ENCODE measurements at places on chromosomes 12 and 14. TPM values are rescaled to one million over a fixed set of nuclear protein-coding genes. Genes with fewer than 3 reads are reported as not detected.
A peak's percentile ranks its signal among the peaks of the same experiment; 100 is the strongest.

DNA sequence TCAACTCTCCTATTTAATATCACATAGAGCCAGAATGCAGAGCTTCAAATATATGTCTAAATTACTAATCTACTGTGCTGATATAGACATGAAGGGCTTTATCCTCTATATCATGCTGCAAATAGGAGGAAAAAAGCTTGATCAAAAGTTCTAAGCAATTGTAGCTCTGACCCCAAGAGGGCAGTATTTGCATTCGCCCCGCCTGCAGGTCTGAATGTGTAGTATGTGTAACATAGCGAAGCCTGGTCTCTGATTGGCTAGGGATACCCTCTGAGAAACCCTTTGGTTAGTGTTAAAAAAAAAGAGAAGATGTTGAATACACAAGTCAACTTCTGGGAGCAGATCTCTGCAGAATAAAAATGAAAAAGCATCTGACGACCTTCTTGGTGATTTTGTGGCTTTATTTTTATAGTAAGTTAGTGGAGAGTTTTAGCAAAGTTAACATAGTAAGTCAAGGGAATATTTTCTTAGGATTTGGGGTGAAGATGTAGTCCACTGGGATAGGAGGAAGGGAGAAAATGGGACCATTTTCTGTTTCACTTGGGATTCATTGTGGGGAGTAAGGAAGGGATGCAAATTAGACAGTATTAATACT, 151.6 kb upstream of the OR4E1 start:
- DNase-seq, result no peak

CDCA3 gene
- total RNA-seq, result 0.42 TPM

DNA sequence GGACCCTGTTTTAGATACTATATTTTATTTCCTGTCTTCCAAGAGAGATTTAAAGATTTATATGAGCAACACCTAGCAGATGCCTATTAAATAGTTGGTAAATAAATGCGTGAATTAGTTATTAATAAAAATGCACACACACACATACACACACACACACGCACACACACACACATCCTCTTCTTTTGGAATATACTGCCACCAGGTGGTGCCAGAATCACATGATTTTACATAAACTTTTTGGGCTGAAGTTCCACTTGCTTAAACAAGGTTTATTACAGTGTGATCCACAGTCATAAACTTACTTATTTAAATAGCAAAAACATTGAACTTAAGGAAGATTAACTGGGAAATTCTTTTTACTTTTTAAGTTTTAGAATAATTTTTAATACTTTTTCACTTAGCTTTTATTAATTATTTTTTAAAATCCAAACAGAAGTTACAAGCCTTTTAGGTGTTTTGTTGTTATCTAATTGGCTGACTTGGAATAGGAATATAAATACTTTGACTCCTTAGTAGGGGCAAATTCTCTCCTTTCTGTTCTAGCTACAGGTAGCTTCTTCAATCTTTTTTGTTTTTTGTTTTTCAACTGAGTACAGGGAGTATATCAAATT, 17.5 kb downstream of the RAD51B start:
- no peak for DNase-seq

DNA sequence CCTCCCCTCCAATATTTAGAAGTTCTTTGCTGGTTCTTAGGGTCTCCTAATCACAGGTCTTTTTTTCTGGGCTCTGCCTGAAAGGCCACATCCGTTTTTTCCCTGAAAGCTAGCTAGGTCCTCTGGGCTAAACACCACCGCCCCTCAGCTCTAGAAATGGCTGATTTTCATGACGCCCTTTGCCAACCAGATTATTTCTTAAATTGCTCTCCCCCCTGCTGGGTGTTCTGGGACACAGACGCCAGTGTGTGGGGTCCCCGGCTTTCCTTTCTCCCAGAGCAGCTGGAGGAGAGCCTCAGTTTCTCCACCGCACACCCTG, 45.3 kb upstream of the ATP23 start:
- DNase-seq, result no peak

DNA sequence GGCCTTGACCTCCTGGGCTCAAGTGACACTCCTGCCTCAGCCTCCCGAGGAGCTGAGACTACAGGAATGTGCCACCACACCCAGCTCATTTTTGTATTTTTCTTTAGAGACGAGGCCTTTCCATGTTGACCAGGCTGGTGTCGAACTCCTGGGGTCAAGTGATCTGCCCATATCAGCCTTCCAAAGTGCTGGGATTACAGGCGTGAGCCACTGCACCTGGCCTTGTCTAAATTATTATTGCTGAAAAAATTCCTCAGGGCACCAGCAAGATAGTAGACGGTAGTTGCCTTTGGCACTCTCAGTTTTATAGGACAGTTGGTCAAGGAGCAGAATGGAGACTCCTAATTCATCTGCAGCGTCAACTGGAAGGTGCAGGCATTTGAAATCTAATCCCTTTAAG, 2.5 kb upstream of the AICDA start:
- no peak for DNase-seq

TAS2R50 gene
- 3.3 TPM for total RNA-seq

UTP20 gene
- total RNA-seq, result 15.3 TPM

DNA sequence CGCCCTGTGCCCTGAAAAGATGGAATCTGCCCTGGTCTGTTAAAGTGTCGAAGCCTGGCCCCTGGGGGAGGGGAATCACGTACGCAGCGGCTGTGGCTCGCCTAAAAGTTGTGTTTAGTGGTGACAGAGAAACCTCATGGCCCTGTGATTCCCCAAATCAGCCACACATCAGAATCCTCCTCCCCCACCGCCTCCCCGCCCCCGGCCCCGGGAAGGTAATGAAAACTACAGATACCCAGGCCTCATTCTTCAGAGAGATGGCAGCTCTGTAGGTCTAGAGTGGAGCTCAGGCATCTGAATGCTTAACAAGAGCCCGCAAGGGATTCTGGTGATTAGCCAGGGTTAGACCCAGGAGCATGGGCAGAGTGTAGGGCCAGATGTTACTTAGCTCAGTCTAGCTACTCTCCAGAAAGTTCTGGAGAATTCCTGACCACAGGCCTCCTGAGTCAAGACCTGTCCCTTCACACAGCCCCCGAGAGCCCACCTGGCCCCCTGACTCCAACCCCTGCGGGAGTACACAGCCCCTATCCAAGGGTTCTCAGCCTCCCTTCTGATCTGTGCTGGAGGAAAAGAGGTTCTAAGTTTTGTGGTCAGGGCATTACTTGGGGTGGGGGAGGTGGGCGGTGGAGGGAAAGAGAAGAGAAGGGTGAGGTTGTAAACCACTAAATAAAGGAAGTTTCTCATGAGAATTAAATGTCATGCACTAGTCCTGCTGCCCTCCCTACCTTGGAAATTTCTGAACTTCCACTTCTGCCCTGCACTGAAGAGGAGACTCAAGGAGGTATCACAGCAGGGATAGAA, 114.8 kb downstream of the PLXNC1 start:
- peak; percentile 64 for DNase-seq

DNA sequence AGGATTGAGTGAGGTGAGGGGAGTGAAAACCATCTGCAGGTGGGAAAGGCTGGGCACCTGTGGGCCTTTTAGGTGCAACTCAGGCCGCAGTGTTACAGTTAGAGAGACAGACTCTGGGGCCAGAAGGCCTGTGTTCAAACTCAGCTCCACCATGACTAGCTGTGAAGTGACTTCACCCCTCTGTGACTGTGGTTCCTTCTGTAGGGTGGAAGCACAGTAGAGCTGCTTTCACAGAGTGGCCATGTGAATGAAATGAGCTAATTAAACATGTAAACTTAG, 25.0 kb downstream of the RBM19 start:
- no peak for DNase-seq

CCDC177 gene
- total RNA-seq, result not detected

DNA sequence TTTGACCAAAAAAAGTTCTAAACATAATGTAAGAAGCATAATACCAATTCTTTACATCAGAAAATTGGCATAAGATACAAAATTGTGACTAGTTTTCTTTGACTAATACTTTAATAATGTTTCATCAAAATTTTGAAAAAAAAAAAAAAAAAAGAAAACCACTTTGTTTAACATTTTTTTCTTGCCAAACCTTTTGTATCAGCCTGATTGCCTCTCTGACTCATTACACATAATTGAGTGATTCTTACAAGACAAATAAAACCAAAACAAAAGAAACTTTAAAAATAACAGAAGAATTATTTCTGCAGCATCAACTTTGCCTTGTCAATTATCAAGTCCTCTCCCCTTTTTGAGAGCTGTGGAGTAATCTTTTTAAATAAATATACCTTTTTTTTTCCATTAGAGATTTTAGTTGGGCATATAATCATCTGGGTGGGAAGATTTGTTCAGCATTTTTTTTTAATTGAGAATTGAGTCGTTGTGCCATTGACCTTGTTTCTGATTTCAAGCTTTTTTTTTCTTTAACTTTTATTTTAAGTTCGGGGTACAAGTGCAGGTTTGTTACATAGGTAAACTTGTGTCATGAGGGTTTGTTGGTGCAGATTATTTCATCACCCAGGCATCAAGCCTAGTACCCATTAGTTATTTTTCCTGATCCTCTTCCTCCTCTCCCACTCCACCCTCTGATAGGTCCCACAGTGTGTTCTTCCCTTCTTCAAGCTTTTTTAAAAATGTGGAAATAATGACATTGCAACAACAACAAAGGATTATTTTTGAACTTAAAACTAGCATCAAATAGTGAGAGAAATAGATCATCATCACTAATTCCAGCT, 45.8 kb upstream of the HMGA2 start:
- DNase-seq, result no peak

PEBP1 gene
- total RNA-seq, result 122 TPM

- DNase-seq, result no peak
These were observed 205.6 kb downstream of the KIF26A start for GRCh38 chr14:104343690-104344640.

RNU6-8 gene
- not detected for total RNA-seq

DNA sequence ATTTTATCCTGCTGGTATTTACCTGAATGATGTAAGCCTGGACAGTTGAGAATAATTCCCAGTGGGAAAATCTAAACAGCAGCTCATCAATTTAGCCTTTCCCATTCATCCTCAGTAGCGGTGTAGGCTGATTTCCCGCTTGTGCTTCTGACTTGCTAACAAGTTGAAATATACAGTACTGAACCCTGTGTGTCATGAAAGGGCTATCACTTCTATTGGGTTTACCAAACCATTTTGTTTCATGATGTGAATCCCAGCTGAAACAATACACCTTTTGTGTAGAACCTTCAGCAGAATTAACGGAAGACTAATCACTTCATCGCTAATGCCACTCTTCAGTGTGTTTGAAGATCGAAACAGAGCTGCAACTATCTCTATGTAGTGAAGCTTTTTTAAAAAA, 88.4 kb downstream of the POLR3B start:
- DNase-seq, result no peak

DNA sequence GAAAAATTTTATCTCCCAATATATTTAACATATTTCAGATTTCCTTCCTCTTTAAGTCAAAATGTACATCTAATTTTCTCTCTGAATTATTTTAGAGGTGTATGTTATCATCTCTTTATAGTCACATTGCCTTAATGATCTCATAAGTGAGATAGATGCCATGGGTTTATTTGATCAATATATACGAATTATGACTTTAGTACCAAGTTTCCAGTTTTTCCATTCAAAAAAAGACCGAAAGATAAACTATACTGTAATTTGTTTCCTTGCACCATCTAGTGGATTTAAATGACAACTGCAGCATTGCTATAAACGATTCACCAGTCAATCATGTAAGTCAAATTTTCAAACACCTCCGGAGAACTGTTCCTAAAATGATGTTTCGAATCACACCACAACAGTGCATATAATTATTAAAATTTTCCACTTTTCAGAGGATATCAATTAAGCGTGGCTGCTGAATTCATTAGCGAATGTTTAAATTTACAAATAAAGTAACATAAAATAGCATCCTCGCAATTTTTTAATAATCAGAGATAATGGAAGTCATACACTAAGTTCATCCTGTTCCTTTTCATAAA, 419 bp upstream of the ATXN7L3B start:
- no peak for DNase-seq

NANOG gene
- 0.57 TPM for total RNA-seq

- DNase-seq, result no peak
These were observed 8.2 kb upstream of the NTS start for GRCh38 chr12:85865890-85866289.

DNA sequence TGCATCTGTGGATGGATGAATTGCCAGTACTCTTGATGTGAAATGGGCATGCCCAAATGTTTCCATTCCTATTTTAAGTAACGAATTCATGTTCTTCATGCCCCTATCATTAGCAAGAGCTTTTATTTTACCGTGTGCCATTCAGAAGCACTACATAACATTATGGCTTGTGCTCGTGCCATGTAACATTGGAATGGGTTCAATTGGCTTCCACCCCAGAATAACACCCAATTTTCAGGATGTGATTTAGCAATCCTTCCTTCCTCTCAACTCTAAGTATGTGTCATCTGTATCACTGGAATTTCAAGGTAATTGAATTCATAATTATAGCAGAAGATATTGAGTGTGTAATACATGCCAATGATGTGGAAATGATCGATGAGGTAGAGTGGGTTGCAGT, 145.8 kb upstream of the TMPO start:
- DNase-seq, result no peak

DNA sequence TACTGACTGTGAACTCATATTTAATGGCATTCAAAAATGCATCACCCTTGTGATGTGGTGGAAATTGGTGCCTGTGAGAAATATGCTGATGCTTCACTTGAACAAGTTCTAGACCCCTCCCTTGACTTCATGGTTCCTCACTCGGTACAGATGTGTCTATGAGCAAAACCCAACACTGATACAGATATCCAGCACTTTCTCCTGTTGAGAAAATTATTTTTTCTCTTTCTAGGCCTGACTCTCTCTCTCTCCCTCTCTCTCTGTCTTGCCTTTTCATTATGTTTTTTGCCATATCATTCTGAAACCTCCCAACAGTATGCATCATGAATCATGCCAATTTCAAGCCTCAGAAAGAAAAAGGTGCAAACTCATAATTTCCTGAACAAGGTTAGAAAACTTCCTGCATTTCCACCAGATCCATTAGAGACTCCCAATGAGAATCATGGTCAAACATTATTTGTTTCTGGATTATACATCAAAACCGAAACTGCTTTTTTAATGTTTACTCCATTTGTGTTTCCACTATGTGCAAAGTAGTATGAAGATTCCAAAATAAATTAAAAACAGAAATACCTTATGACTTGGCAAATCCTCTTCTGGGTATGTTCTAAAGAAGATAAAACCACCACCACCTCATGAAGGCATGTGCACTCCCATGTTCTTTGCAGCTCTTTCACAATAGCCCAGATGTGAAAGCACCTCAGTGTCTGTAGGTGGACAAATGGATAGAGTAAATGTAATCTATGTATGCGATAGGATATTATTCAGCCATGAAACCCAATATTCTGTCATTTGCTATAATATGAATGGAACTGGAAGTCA, 543.6 kb downstream of the TMEM121 start:
- DNase-seq, result no peak

RIPK3 gene
- total RNA-seq, result 8.0 TPM

- DNase-seq, result no peak
These were observed 29.3 kb downstream of the NELL2 start for GRCh38 chr12:44846826-44847225.

GRCh38 chr14:31456841-31457664, at the start of gene DTD2:
Gene DTD2 (minus strand): TSS chr14:31457506. CDS start chr14:31457393, 113 bp downstream.
- peak; percentile 96 for DNase-seq

DNA sequence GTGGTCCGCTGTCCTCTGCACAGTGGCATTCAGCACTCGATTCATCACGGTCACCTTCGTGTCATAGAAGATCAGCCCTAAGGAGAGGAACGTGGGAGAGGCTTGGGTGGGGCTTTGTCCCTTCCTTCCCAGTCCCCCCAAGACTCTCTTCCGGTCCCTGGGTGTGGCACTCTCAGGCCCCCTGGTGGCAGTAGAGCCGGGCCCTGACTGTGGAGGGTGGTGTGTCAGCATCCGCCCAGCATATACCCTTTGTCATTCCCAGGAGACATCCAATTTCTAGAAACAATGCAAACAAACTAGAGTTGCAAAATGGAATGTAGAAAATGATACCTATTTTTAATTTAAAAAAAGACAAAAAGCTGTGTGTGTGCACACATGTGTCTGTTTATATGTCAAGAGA, 45.0 kb downstream of the TRAFD1 start:
- DNase-seq, result no peak
